IMR-90 (cell line): ENCODE measurements at places on chromosomes 6 and 20. TPM values are rescaled to one million over a fixed set of nuclear protein-coding genes. Genes with fewer than 3 reads are reported as not detected.
A peak's percentile ranks its signal among the peaks of the same experiment; 100 is the strongest.

Gene UBD
- not detected in 2 replicates for total RNA-seq

Gene SLA2
- not detected in 2 replicates for total RNA-seq

Gene BTNL2
- not detected in 2 replicates for total RNA-seq

Gene BPI
- total RNA-seq, result not detected in 2 replicates

Gene LY86
- total RNA-seq, result not detected in 2 replicates

GRCh38 chr6:136990754-136991153 is 54.0 kb downstream of the IL20RA start:
- no peak overlapping the region for H3K4me3 ChIP-seq
- H3K27me3 ChIP-seq, result peaks cover 31% of the 10 kb centered on the region
- no peaks in the 10 kb centered on the region for H3K36me3 ChIP-seq
- H3K4me1 ChIP-seq, result peaks cover 3% of the 10 kb centered on the region; the same call in 1 of the 2 replicates

DNA sequence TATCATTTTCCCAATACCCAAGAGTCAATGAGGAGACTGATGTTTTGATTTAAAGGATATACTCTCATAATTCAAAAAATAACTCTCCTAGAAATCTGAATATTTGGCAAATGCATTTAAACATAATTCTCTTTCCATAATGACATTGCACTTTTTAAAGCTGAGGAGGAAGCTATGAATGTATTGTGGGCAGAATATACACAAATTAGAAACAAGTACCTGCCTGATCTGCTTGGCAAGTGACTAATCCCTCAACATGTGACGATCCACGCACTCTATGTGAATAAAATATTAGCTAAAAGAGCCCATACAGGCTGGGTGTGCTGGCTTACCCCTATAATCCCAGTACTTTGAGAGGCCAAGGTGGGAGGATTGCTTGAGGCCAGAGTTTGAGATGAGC is 88.3 kb upstream of the CCDC28A start:
- no peak overlapping the region for H3K4me3 ChIP-seq
- peaks cover 11% of the 10 kb centered on the region for H3K4me1 ChIP-seq
- H3K27ac ChIP-seq, result no peak overlapping the region
- H3K27me3 ChIP-seq, result no peaks in the 10 kb centered on the region
- H3K36me3 ChIP-seq, result no peaks in the 10 kb centered on the region

GRCh38 chr6:126060400-126060799 is 74.1 kb downstream of the TRMT11 start:
- H3K27ac ChIP-seq, result no peak overlapping the region
- H3K27me3 ChIP-seq, result no peaks in the 10 kb centered on the region
- 0 out of 2 replicates have a peak, but pooled peaks cover 1% of the 10 kb centered on the region for H3K36me3 ChIP-seq
- peaks cover 6% of the 10 kb centered on the region for H3K4me1 ChIP-seq

- H3K4me3 ChIP-seq, result no peak overlapping the region
- H3K27me3 ChIP-seq, result peaks cover 15% of the 10 kb centered on the region
- DNase-seq, result no peak
Observed at GRCh38 chr20:57449398-57450354, 58.5 kb downstream of the RBM38 start.

DNA sequence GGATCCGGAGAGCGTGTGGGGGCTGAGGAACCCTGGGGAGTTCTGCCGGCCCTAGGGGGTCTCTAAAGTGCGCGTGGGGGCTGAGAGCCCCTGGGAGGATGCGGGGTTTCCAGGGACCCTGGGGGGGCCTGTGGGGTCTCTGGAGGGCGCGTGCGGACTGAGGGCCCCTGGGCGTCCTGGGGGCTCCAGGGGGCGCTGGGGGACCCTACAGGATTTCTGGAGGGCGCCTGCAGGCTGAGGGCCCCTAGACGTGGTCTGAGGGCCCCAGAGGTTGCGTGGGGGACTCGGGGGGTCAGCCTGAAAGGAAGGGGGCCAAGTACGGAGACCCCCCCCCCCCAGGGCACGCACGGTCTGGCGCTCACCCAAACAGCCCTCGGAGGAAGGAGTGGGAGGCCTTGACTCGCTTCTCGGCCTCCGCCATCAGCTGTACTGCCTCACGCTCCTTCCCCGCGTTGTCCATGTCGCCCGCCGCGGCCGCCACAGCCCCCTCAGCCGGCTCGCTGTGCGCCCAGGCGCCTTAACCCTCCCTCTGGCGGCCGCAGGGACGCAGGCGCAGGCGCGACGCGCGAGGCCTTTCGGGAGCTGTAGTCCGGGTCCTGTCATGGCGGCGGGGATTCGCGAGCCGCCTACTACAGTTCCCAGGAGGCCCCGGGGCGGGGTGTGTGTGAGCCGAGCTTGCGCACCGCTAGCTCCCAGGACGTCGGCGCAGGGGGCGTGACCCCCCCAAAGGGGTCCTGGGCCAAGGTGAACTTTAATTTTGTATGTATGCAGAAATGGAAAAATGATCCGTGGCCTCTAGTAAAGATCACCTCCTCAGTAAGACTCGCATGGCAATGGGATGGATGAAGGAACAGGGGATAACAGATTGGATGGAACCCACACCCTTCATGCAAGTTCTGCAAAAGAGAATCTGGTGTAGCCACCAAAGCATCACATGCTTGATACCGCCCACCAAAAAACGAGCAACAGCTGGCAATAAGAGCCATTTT is at the start of gene NAPB:
TSS of gene NAPB (minus strand) at position 546 of the 989 bp plus-strand sequence. CDS start at position 460, 86 bp downstream.
- peaks cover 1% of the 10 kb centered on the region; the same call in 1 of the 2 replicates for H3K4me1 ChIP-seq
- peak; percentile 88 for DNase-seq
- no peaks in the 10 kb centered on the region for H3K27me3 ChIP-seq
- peak within 1 kb of the TSS; percentile 67 for H3K4me3 ChIP-seq

DNA sequence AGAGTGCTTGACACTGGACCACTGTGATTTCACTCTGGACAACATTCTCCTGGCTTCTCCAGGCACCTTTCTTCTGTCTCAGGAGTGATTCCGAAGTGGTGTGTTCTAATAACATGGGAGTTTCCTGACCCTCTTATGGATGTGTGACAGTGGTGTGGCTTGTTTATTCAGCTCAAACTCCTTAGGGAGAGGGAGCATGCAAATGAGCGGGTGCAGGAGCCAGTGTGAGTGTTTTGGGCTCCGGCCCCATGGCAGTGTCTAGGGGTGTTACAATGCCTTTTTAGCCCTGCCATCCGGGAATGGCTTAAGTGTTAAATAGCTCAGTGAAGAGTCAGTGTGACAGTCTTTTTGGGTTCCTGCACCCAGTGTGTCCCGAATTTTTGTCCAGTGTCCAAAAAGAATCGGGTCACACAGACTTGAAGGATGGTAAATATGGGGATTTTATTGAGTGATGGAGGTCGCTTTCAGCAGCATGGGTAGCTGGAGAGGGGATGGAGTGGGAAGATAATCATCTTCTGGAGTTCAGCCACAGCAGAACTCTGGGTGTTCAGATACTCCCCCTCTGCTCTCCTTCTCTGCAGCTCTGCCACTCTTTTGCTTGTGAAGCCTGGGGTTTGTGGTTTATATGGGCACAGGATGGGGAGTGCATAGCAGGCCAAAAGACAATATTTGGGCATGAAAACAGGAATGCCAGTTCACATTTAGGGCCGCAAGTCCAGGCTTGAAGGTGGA is 928.9 kb upstream of the CITED2 start:
- H3K27me3 ChIP-seq, result no peaks in the 10 kb centered on the region
- no peak overlapping the region for H3K4me3 ChIP-seq
- H3K27ac ChIP-seq, result no peak overlapping the region
- no peak for DNase-seq

- no peaks in the 10 kb centered on the region for H3K4me1 ChIP-seq
- no peak overlapping the region for H3K4me3 ChIP-seq
- H3K36me3 ChIP-seq, result no peaks in the 10 kb centered on the region
- no peak overlapping the region for H3K27ac ChIP-seq
- no peak for DNase-seq
Observed at GRCh38 chr20:31414381-31414780, 8.4 kb upstream of the DEFB121 start.

DNA sequence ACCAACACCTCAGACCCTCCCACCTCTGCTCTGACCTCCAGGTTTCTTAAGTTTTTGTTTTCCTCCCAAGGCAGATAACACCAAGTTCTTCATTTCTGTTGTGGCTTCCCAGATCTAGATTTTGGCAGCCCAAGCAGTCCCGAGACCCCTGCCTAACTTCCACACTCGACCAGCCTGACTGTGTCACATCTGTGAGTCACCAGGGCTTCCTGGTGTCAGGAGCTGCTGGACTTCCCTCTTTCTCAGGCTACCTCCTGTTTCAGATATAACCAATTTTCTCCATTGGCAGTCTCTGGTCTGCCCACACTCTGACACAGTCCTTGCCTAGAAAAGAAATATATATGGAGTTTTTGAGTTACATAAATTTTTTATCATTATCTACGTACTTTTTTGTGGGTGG is 46.1 kb upstream of the CCN6 start:
- H3K4me3 ChIP-seq, result no peak overlapping the region
- no peak overlapping the region for H3K27ac ChIP-seq
- no peaks in the 10 kb centered on the region for H3K36me3 ChIP-seq
- DNase-seq, result peak; percentile 52
- H3K4me1 ChIP-seq, result peaks cover 16% of the 10 kb centered on the region
- H3K27me3 ChIP-seq, result no peaks in the 10 kb centered on the region

DNA sequence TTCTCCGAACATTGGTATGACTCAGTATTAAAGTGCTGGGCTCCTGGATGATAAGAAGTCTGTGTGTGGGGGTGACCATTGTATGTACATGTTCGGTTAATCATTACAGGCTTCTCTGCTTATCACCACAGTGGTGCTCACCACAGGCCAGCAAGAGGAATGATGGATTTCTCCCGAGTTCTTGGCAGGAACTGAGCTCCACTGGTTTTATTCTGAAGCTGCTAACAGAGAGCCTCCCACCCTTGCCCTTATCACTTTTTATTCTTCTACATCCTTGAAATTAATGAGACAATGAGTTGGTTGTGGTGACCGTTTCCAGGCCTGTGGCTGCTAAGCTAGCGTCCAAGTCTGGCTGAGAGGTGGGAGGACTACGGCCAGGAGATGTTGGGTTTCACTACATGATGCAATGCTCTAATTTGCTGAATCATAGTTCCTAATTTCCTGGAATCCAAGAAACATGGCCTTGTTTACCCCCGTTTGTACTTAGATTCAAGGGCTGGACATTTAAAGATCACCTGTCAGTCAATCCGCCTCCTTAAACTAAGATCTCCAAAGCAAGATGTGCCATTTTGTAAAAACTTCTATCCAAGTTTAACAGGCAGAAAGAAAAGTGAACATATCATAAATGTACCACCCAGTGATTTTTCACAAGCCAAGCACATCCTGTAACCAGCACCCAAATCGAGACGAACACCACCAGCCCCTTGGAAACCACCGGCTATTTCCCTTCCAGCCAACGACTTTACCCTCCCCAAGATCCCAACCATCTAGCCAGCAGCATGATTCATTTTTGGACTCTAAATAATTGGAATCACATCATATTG is 172.5 kb downstream of the FOXA2 start:
- no peak for DNase-seq
- H3K4me3 ChIP-seq, result no peak overlapping the region
- no peaks in the 10 kb centered on the region for H3K36me3 ChIP-seq
- no peaks in the 10 kb centered on the region for H3K27me3 ChIP-seq

DNA sequence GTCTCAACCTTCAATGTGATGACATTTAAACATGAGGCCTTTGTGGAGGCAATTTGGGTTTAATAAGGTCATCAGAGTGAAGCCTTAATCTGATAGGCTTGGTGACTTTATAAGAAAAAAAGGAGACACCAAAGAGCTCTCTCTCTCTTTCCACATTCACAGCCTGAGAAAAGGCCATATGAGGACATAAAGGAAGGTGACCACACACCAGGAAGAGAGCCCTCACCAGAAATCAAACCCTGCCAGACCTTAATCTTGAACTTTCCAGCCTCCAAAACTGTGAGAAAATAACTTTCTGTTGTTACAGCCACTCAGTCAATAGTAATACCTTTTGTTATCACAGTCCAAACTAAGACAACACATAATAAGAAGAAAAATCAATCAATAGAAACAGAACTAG is 47.7 kb downstream of the COL12A1 start:
- H3K27me3 ChIP-seq, result no peaks in the 10 kb centered on the region
- peaks cover 10% of the 10 kb centered on the region for H3K4me1 ChIP-seq
- no peak overlapping the region for H3K27ac ChIP-seq
- no peak overlapping the region for H3K4me3 ChIP-seq

- H3K36me3 ChIP-seq, result peaks cover 25% of the 10 kb centered on the region
- H3K27ac ChIP-seq, result no peak overlapping the region
- DNase-seq, result no peak
- H3K27me3 ChIP-seq, result no peaks in the 10 kb centered on the region
- no peak overlapping the region for H3K4me3 ChIP-seq
Observed at GRCh38 chr20:61976263-61976643, 89.4 kb downstream of the TAF4 start.

- H3K27ac ChIP-seq, result no peak overlapping the region; the same call in 1 of the 2 replicates
- H3K27me3 ChIP-seq, result no peaks in the 10 kb centered on the region
- DNase-seq, result peak; percentile 95
Observed at GRCh38 chr6:40962241-40962640, 76.8 kb downstream of the UNC5CL start.

GRCh38 chr6:134240665-134241431 is 77.1 kb downstream of the SGK1 start:
- no peak overlapping the region for H3K4me3 ChIP-seq
- H3K27ac ChIP-seq, result no peak overlapping the region
- no peak for DNase-seq

DNA sequence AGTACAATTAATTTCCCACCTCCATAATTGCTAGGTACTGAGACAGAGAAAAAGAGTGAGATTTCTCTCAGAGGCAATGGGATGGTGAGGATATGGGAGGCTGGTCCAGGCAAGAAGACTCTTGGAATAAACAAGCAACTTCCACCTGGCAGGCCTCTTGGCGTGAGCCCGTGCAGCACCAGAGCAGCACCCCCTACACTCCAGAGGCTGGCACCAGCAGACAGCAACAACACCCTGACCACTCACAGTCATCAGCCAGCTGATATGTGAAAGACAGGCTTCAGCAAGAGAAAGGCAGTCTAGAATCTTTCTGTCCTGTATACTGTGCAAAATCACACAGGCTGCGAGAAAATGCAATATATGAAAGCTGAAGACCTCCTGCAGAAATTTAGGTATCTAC is 59.7 kb downstream of the KIF13A start:
- no peaks in the 10 kb centered on the region for H3K36me3 ChIP-seq
- peak overlapping the region; percentile 78 for H3K27ac ChIP-seq
- no peak for DNase-seq
- H3K27me3 ChIP-seq, result no peaks in the 10 kb centered on the region
- no peak overlapping the region for H3K4me3 ChIP-seq

DNA sequence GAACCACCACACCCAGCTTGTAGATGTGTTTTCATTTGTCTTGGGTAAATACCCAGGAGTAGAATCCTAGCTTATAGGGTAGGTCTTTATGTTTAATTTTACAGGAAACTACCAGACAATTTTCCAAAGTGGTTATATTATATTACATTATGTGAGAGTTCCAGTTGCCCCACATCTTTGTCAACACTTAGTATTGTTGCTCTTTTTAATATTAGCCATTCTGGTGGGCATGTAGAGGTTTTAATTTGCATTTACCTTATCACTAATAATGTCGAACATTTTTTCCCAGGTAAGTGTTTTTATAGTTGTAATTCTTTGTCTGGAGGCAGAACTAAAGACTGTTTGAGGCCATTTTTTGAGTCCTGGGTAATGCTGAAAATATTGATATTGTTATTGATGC is 3.5 kb upstream of the BANF2 start:
- DNase-seq, result no peak
- H3K36me3 ChIP-seq, result no peaks in the 10 kb centered on the region
- no peak overlapping the region for H3K27ac ChIP-seq
- no peaks in the 10 kb centered on the region for H3K4me1 ChIP-seq
- H3K27me3 ChIP-seq, result peaks cover 8% of the 10 kb centered on the region
